ENCODE measurements at places on chromosomes 3 and 15.

GRCh38 chr3:5278666-5279065 lies 91.2 kb downstream of the EDEM1 start:
- no peak for DNase-seq

GRCh38 chr3:62874711-62875557 lies at the start of gene CADPS:
Gene CADPS (minus strand): TSS chr3:62875416. CDS start chr3:62875029, 387 bp downstream.
- no peak for DNase-seq

DNA sequence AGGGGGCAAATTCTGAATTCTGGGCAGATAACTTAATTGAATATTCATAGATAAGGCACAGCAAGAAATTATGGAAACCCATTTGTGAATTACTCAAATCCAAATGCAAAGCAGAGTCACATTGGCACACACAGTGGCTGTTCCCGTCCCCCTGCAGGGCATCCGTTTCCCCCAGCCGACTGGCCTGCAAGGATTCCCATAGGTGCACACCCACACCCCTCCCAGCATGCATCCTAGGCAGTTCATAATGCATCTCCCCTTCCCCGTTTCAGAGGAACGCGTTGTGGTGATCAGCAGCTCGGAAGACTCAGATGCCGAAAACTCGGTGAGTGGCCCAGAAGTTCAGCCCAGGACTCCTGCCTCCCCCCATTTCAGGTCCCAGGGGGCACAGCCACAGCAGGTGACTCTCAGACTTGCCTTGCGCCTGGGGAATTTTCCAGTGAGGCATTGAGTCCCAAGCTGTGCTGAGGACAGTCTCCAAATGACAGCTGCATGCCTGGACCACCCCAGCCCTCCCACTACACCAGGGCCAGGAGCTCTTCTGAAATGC lies 39.8 kb downstream of the PML start:
- DNase-seq: no peak

DNA sequence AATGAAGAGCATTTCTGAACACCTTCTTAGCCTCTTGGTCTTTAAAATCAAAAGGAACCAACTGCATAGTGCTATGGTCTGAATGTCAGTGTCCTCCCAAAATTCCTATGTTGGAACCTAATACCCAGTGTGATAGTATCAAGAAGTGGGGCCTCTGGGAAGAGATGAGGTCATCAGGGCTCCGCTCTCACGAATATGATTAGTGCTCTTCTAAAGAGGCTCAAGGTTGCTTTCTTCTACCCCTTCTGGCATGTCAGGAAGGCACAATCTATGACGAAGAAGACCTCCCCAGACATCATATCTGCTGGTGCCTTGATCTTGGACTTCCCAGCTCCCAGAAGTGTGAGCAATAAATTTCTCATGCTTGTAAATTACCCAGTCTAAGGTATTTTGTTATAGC lies 209.5 kb downstream of the MAGI1 start:
- DNase-seq: no peak

Data from astrocyte of the cerebellum (primary cell).